ENCODE measurements at places on chromosomes 2 and 18.

DNA sequence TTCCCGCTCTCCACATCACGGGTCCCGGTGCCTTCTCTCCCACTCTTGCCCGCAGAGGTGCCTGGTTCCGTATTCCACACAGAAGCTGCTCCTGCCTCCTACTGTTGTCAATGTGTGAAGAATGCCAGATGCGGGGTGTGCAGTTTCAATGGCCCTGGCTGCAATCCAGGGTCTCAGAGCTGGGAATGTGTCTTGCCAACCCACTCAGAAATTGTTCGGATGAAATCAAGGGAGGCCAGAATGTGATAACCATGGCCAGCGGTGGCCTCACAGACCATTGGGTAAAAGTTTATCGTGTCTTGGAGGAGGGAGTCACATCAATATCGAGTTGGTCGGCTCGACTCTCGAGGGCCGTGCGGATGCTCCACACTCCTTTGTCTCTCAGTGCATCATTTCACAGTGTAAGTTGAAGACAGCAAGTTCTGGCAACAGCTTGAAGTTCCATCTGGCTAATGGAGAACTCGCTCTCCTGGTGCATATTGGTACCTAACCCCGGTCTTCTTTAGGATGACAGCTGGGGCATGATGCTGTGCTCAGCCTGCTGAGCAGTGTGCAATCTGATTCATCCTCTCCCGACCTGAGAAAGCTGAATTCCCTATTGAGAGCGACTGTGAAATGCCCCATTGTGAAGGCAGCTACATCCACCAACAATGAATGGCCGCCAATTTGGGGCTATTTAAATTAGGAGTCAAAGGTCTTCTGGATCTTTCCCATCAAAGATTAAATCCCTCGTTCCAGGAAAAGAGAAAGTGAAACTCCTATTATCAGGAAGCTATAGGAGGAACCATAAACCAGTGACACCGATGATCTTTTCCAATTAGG, 389.0 kb downstream of the SOX11 start:
- no peak for DNase-seq

DNA sequence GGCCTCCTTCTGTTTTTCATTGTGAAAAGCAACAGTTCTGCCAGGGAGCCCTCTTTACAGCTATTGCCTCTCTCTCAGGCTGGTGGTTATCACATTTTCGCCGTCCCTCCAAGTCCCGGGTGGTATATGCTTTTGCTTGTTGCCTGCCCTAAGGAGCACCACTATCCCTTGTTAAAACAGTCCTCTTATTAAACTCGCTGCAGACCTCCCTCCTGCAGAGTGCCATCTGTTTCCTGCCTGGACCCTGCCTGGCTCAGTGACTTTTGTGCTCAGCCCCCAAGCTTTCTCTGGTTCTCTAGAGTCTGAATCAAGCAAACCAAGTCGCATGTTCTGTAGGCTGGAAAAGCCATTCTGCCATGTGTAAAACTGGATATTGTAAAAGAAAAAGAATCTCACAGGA, 72.1 kb upstream of the FHL2 start:
- no peak for DNase-seq

- DNase-seq: no peak
Observed at GRCh38 chr2:7555260-7555659, 638.0 kb downstream of the RNF144A start.

- DNase-seq: peak; percentile 60
Observed at GRCh38 chr2:12514631-12515437, 201.9 kb upstream of the TRIB2 start.

DNA sequence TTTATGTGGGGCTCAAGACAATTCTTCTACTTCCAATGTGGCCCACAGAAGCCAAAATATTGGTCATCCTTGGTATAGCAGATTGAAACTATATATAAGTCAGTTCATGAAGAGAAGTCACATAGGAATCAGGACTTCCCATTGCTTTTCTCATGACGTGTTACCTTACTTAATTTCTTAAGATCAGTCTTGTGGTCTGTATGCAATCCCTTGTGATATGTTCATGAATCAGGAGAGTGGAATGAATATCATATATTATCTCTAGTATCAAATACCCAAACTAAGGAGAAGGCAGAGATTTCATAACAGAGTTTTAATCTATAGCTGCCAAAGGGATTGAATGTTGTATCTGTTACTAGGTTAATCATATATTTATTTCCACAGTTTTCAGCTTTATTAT, 1390.4 kb downstream of the SUCLG1 start:
- no peak for DNase-seq
